ENCODE measurements at places on chromosomes 7 and 10.

- DNase-seq, result peak; percentile 14
Measured at GRCh38 chr10:99548041-99548530, 15.3 kb downstream of the NKX2-3 start.

- DNase-seq, result peak; percentile 89
Measured at GRCh38 chr7:151518105-151518946, 1.4 kb downstream of the RHEB start.

DNA sequence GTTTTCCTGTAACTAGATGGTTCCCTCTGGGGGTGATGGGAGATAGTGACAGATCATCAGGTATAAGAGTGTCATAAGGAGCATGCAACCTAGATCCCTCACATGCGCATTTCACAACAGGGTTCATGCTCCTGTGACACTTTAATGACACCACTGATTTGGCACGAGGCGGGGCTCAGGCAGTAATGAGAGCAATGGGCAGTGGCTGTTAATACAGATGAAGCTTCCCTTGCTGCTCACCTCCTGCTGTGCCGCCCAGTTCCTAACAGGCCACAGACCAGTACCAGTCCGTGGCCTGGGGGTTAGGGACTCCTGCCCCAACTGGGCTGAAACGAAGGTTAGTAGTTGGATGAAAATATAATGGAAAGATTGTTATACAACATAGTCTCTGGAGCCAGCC, 201.6 kb upstream of the LRRN3 start:
- DNase-seq, result peak; percentile 44

- peak; percentile 79 for DNase-seq
Measured at GRCh38 chr10:32207544-32207943, 139.4 kb downstream of the EPC1 start.

- DNase-seq, result peak; percentile 37
Measured at GRCh38 chr7:21238400-21239116, 189.3 kb upstream of the SP4 start.

GRCh38 chr10:89118091-89118490, 89.0 kb downstream of the CH25H start:
- DNase-seq, result no peak

DNA sequence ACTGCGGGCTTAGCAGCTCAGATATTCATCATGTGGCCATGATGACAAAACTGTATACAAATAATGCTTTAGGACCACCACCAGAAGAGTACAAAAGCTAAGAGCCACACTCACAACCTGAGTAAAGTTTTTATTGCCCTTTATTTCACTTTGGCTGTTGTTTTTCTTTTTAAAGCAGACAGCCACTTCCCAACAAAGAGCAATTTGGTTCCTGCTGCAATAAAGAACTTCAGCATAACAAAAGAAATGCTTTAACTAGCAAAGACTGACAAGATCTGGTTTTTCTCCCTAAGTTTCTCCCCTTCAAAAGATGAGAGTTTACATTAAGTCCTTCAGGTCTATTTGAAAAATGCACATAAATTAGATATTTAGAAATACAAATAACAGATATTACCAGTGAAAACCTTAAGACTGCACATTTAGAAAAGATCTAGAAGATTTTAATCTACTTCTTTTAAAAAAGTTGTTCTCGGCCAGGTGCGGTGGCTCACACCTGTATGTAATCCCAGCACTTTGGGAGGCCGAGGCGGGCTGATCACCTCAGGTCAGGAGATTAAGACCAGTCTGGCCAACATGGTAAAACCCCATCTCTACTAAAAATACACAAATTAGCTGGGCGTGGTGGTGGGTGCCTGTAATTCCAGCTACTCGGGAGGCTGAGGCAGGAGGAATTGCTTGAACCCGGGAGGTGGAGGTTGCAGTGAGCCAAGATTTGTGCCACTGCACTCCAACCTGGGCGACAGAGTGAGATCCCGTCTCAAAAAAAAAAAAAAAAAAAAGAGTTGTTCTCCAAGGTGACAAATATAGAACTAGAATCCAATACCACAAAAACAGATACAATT, 59.4 kb downstream of the WAPL start:
- DNase-seq, result no peak

DNA sequence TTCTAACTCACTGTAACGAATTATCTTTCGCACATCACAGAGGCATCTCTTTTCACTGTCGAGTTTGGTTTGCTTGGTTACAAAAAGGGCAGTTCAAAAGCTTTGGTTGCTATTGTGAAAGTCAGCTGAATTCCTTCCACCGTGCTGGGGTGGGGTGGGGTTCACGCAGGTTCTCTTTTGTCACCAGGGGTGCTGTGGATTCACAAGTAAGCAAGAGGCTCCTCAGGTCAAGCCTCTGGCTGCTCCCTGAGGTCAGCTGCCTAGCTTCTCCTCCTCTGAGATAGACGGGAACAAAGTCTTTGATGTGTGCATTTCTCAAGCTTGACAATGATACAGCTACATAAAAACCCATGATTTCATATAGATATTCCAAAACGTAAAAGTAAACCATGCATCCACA, 47.7 kb downstream of the EGFR start:
- peak; percentile 63 for DNase-seq
